Activated naive CD8-positive, alpha-beta T cell treated with anti-CD3 and anti-CD28 coated beads, Interleukin-2, amount 10 ng/mL, durations not matched to agents 7 days and 5 days (primary cell): ENCODE measurements at places on chromosomes 16 and 17. TPM values are rescaled to one million over a fixed set of nuclear protein-coding genes. Genes with fewer than 3 reads are reported as not detected.

GRCh38 chr17:18951941-18952842 lies at the start of gene SLC5A10:
TSS of gene SLC5A10 (plus strand) at chr17:18952165. CDS start at chr17:18952206, 41 bp downstream.
- no peak for DNase-seq
- H3K4me1 ChIP-seq: peaks cover 17% of the 10 kb centered on the region
- H3K36me3 ChIP-seq: no peaks in the 10 kb centered on the region
- no peak within 1 kb of the TSS for H3K4me3 ChIP-seq
- no peak within 1 kb of the TSS for H3K27ac ChIP-seq
- H3K27me3 ChIP-seq: no peaks in the 10 kb centered on the region

DNA sequence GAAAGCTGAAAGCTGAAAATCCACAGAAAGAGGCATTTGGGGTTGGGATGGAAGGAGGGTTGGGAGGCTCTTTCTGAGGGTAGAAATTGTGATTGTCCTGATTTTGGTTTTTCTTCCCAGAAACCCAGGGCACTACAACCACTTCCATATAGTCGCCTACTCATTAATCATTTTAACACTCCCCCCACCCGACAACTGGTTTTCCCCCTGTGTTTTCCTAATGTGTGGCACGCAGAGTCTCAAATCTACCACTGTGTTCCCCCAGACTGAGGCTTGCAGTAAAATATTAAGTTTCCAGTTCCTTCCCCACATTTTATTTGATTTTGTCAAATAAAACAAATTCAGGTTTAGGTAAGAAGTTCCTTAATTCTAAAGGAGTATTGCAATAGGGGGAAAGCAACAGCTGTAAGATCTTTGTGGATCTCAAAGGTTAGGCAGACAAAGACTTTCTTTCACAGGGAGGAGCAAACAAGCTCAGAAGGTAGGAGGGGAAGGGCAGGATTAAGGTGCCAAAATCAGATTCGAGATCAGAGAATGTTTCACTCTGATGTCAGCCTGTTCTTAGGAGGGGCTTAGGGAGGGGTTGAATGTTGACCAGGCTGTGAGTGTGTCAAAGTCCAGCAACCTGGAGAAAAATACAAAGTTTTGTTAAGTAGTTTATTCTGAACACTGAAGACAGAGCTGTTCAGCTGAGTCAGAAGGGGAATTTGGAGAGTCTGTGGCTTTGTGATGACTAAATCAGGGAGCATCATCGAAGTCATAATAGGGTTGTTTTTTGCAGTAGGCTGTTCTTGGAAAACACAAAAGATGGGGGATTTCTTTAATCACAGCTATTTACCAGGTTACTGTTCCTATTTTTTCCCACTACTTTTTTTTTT lies 3.6 kb downstream of the ZNF267 start:
- DNase-seq: no peak
- H3K27ac ChIP-seq: peak overlapping the region; percentile 85
- peak overlapping the region; percentile 91 for H3K4me3 ChIP-seq
- no peaks in the 10 kb centered on the region for H3K27me3 ChIP-seq

- H3K4me3 ChIP-seq: peak within 1 kb of the TSS; percentile 98
- H3K27ac ChIP-seq: peak within 1 kb of the TSS; percentile 85
- H3K36me3 ChIP-seq: peaks cover 22% of the 10 kb centered on the region
- peak; percentile 89 for DNase-seq
- no peaks in the 10 kb centered on the region for H3K27me3 ChIP-seq
Observed at GRCh38 chr16:23678430-23679273, at the start of gene PLK1. TSS of gene PLK1 (plus strand) at chr16:23678889. CDS start at chr16:23678933, 44 bp downstream.

- no peak for DNase-seq
- H3K36me3 ChIP-seq: no peaks in the 10 kb centered on the region
- H3K4me1 ChIP-seq: no peaks in the 10 kb centered on the region
- H3K27ac ChIP-seq: no peak overlapping the region
- no peaks in the 10 kb centered on the region for H3K27me3 ChIP-seq
Observed at GRCh38 chr16:51416926-51417325, 265.9 kb upstream of the SALL1 start.

- peaks cover 6% of the 10 kb centered on the region for H3K4me1 ChIP-seq
- H3K27me3 ChIP-seq: peaks cover 47% of the 10 kb centered on the region
- H3K4me3 ChIP-seq: no peak overlapping the region
- peaks cover 2% of the 10 kb centered on the region for H3K36me3 ChIP-seq
- no peak overlapping the region for H3K27ac ChIP-seq
Observed at GRCh38 chr17:39591958-39592954, 15.5 kb downstream of the NEUROD2 start.

- H3K4me1 ChIP-seq: peaks cover 27% of the 10 kb centered on the region
- H3K27me3 ChIP-seq: peaks cover 34% of the 10 kb centered on the region
- peak overlapping the region; percentile 88 for H3K4me3 ChIP-seq
- DNase-seq: peak; percentile 93
- peaks cover 1% of the 10 kb centered on the region for H3K36me3 ChIP-seq
Observed at GRCh38 chr17:42183741-42184711, 1.2 kb downstream of the HCRT start.

DNA sequence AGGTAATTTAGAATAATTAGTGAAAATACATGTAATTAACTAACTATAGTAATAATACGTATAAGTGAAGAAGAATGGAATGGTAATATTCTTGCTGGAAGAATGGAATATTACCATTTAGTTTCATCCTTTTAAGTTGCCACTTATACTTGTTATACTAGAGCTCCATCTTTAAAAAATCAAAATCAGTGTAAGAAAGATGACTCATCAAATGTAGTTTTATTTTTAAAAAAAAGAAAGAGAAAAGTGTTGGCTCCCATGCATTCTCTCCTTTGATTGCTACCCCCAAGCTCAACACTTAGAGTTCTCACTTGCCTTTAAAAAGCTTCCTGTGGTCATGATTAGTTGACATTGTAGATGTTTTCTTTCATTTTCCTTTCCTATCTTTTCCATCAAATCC lies 82.4 kb upstream of the KIF2B start:
- DNase-seq: no peak
- no peaks in the 10 kb centered on the region for H3K4me1 ChIP-seq
- no peaks in the 10 kb centered on the region for H3K27me3 ChIP-seq
- no peak overlapping the region for H3K27ac ChIP-seq
- H3K36me3 ChIP-seq: no peaks in the 10 kb centered on the region

DNA sequence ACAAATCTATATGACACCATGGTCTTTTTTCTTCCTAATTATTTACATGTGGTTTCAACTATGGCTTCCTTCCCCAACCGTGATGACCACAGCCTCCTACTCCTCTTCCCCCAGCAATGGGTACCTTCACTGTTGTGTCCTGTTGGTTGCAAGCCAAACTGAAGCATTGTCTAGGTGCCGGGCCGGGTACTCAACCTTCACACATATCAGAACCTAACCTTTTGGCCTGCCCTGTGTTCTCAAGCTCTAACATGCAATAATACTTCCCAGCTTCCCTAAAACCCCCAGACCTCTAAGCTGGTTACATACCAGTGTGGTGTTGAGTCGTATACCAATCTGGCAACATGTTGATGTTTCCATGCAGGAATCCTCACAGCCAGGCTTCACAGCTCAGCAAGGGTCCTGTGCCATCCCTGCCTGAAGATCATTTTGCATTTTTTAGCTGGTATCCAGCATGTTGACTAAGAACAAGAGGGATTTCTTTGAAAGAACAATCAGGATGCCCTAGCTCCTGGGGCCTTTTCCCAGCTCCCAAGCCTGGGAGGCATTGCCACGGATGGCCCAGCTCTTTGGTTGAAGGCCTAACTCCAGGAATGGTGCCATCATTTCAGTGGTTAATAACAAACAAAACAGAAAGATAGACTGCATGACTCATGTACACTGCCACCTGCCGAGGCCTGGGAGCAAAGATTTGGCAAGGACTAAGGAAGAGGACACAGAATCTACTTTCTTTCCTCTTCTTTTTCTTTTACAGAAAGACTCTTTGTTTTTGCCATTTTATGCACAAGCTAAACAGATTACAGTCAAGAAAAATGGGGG lies 373.7 kb upstream of the SALL1 start:
- no peak overlapping the region for H3K4me3 ChIP-seq
- H3K27ac ChIP-seq: no peak overlapping the region
- no peak for DNase-seq

DNA sequence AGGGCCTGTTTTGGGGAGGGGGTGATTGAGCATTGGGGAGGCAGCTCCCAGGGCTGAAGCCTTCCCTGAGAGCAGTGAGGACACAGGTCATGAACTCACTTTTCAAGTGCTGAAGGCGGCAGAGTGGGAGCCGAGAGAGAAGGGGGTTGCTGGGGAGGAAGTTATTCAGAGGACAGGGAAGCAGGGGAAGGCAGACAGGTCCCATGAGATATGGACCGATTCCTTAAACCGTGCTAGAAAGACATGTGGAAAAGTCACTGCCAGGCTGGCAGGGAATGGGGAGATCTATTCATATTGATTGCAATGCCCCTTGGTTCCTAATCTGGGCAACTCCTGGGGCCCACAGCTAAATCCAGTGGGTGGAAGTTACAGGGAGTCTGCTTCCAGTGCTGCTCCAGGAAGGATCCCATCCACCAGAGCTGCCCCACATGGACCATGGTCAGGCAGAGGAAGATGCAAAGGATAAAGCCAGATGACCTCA lies 1.1 kb downstream of the CCL4 start:
- peak overlapping the region; percentile 38 for H3K4me3 ChIP-seq
- H3K27ac ChIP-seq: peak overlapping the region; percentile 46
- DNase-seq: no peak
- H3K27me3 ChIP-seq: peaks cover 34% of the 10 kb centered on the region
- peaks cover 11% of the 10 kb centered on the region for H3K4me1 ChIP-seq

DNA sequence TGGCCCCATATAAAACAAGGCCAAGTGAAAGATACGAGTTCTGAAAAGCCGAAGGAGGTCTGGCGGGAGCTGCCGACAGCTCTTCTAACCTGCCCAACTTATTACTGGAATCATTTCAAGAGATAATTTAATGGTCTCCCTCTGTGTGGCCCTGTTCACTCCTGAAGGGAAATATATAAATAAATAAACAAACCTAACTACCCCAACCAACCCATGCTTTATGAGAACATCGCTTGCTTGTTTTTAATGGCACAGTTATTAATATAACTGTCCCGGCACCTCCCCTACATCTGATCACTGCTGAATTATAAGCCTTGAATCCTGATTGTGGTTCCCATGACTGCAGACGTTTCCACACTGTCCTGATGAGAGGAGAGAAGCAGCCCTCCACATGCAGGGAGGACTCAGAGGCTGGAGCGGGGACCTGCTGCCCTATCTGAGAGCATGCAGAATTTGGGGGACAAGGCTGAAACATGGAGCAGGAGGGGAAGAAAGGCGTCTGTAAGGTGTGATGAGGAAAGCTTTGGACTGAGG lies 22.2 kb downstream of the CDK5RAP3 start:
- no peaks in the 10 kb centered on the region for H3K36me3 ChIP-seq
- no peak overlapping the region for H3K27ac ChIP-seq
- peaks cover 20% of the 10 kb centered on the region for H3K4me1 ChIP-seq

- H3K36me3 ChIP-seq: no peaks in the 10 kb centered on the region
- peaks cover 28% of the 10 kb centered on the region for H3K4me1 ChIP-seq
- H3K27ac ChIP-seq: peak overlapping the region; percentile 44
- H3K27me3 ChIP-seq: peaks cover 42% of the 10 kb centered on the region
- no peak for DNase-seq
Observed at GRCh38 chr16:57799600-57800199, 2.6 kb downstream of the KIFC3 start.

GRCh38 chr16:29745121-29745852 lies 503 bp downstream of the C16orf54 start:
- peak overlapping the region; percentile 98 for H3K27ac ChIP-seq
- H3K4me3 ChIP-seq: peak overlapping the region; percentile 98
- DNase-seq: no peak
- H3K27me3 ChIP-seq: no peaks in the 10 kb centered on the region
- peaks cover 42% of the 10 kb centered on the region for H3K4me1 ChIP-seq

- H3K27me3 ChIP-seq: peaks cover 17% of the 10 kb centered on the region
- no peaks in the 10 kb centered on the region for H3K36me3 ChIP-seq
- H3K27ac ChIP-seq: no peak overlapping the region
- H3K4me1 ChIP-seq: no peaks in the 10 kb centered on the region
Observed at GRCh38 chr17:49061524-49061943, 64.3 kb downstream of the IGF2BP1 start.

GRCh38 chr17:36629252-36629847 lies 28.0 kb downstream of the MRM1 start:
- H3K36me3 ChIP-seq: no peaks in the 10 kb centered on the region
- no peak overlapping the region for H3K27ac ChIP-seq
- no peaks in the 10 kb centered on the region for H3K4me1 ChIP-seq
- DNase-seq: peak; percentile 84
- H3K27me3 ChIP-seq: no peaks in the 10 kb centered on the region

DNA sequence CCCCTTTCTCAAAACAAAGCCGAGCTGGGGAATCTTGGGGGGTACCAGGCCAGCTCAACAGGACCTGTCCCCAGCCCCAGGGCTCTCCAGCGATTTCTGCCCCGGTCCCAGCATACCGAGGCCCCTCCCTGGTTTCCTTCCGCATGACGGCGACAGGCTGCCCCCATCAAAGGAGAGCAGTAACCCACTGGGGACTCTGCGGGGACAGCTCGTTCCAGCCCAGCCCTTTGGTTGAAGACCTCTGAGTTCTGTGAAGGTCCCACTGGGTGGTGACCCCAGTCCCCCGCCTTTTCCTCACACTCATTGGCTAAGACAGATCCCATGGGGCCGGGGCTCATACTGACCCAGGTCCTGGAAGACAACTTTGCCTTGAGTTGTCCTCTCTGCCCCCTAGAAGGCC lies 4.1 kb downstream of the SMTNL2 start:
- H3K27ac ChIP-seq: no peak overlapping the region
- H3K36me3 ChIP-seq: no peaks in the 10 kb centered on the region
- H3K27me3 ChIP-seq: peaks cover 32% of the 10 kb centered on the region
- peaks cover 1% of the 10 kb centered on the region for H3K4me1 ChIP-seq
- no peak overlapping the region for H3K4me3 ChIP-seq

- DNase-seq: no peak
- no peaks in the 10 kb centered on the region for H3K4me1 ChIP-seq
Observed at GRCh38 chr16:76278980-76279379, 1.8 kb downstream of the CNTNAP4 start.

GRCh38 chr16:73000020-73000906 lies 47.7 kb downstream of the ZFHX3 start:
- peaks cover 2% of the 10 kb centered on the region for H3K27me3 ChIP-seq
- no peaks in the 10 kb centered on the region for H3K4me1 ChIP-seq
- no peaks in the 10 kb centered on the region for H3K36me3 ChIP-seq
- DNase-seq: no peak
- H3K4me3 ChIP-seq: no peak overlapping the region

- H3K4me3 ChIP-seq: no peak overlapping the region
- DNase-seq: no peak
- H3K36me3 ChIP-seq: no peaks in the 10 kb centered on the region
- H3K27me3 ChIP-seq: no peaks in the 10 kb centered on the region
- H3K4me1 ChIP-seq: no peaks in the 10 kb centered on the region
Observed at GRCh38 chr16:13351601-13352217, 450.3 kb downstream of the SHISA9 start.

CCL17 gene
- total RNA-seq: not detected

NXPH3 gene
- not detected for total RNA-seq

KRT39 gene
- total RNA-seq: not detected

SLC7A6OS gene
- 44.4 TPM for total RNA-seq

EPX gene
- not detected for total RNA-seq

PPP1R9B gene
- total RNA-seq: 114 TPM

CHD9NB gene
- 0.42 TPM for total RNA-seq

MYH3 gene
- 6.0 TPM for total RNA-seq

CHAD gene
- not detected for total RNA-seq

TMEM98 gene
- not detected for total RNA-seq

FN3K gene
- 5.2 TPM for total RNA-seq

KRTAP4-6 gene
- not detected for total RNA-seq
